Ureter (tissue), 1 donor: ENCODE measurements at places on chromosomes 5 and 9. TPM values are rescaled to one million over a fixed set of nuclear protein-coding genes. Genes with fewer than 3 reads are reported as not detected.

The ADGRV1 gene
- 4.7 TPM for total RNA-seq

DNA sequence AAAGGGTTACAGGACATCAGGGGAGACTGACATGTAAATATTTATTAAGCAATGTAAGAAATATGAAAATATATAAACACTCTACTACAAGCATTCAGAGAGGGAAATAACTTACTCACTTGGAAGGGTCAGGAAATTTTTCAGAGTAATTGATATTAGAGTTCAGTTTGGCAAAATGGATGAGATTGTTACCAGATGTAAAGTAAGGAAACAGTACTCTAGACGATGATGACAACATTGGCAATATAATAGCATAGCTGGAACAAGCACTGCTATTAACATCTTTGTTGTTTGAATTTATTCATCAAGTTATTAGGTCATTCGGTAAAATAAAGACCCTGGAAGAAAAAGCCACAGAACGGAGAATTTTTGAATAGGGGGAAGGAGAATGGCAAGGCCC lies 49.1 kb downstream of the GNA14 start:
- no peak for DNase-seq

The LCN1 gene
- not detected for total RNA-seq

- DNase-seq: no peak
These were observed 896.6 kb downstream of the TLE1 start for GRCh38 chr9:80792726-80793125.

DNA sequence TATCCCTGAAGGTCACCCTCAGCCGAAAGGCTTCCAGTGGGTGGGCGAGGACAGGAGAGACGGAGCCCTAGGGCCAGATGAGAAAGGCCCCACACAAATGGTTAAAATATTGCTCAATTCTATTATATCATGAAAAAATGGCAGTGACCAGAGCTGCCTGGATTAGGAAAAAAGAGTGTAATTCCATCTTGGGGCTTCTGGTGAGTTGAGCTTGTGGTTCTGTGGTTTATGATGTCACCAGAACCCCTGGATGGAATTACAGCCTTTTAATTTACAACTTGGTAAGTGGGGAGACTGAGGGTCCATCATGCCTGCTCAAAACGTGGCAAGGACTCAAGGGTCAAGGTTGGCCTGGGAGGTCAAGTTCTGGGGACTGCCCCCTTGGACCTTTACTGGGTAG lies 55.5 kb upstream of the STC2 start:
- DNase-seq: no peak

The FBLL1 gene
- total RNA-seq: 0.83 TPM

The OLFM1 gene
- 47.8 TPM for total RNA-seq

DNA sequence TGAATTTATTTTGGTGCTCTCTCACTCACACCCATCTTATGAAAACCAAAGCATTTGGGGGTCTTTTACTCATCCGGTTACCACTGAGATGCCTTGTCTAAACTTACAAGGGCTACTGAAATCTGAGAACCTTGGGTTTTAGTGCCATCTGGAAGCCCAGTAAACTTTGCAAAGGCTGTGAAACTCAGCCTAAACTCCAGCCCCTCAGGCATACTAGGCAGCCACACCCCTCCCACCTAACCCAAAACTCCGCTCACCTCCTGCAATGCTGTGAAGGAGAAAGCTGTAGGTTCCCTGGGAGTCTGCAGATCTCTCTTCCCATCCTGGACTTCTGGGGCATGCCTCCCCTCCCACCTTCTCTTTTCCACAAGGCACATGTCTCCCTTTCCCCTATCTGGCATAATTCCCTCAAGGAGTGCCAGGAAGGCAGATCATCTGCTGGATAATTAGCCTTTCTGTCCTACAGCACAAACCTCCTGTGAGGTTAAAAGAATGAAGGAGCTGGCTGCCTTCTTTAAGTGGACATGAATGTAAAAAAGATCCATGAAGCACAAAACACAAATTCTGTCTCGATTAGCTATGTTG lies 71.5 kb upstream of the ANXA1 start:
- DNase-seq: no peak

The NSG2 gene
- total RNA-seq: not detected

The MCTP1 gene
- total RNA-seq: 35.8 TPM

DNA sequence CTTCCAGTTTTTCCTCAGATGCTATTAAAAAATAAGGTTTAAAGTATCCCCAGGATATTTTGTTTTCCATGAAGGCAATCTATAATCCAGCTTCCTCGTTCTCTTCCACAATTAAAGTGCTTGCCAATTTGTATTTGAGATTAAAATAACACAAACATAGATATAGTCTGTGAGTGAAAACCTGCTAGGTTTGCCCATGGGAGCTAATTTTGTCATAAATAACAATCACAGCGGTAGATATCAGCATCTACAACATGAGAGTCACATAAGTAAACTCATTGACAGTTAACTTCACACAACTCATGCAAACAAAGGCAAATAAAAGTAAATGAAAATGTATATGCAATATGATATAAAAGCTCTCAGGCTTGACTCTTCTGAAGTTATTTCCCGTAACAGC lies 29.2 kb upstream of the RASGRF2 start:
- no peak for DNase-seq

DNA sequence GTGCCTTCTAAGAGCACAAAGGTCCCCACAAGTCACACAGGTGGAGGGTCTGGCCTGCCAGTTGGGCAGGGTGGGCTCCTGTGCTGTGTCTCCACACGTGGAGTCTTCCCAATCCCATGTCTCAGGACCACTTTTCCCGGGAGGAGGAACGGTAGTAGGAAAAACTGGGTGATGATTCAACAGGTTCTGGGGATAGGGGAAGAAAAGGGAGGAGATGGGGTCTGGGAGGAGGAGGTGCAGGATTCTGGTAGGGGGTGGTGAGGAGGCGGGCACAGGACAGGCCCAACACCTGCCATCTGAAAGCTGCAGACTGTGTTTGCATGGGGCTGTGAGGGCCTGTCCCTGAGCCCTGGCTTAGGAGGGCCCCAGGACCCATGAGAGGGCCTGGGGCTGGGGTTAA lies 215.2 kb downstream of the HSPA4 start:
- no peak for DNase-seq

GRCh38 chr9:133702798-133703590 lies 35.2 kb downstream of the SARDH start:
- DNase-seq: no peak

DNA sequence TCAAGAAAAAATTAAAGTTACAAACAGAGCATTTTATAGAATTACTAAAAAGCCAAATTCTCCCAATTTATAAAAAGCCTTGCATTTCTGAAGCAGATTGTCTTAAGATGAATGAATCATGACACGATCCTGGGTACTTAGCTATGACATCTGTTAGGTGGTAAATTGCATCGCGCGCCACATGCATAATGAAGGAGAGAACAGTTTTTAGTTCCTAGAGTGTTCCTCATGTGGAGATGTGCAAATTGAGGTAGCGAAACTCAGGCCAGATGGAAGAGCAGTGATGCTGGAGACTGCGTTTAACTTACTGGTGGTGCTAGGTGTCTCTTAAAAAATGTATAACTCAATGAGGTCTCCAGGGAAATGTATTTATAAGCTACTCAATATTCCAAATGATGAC lies 516.1 kb downstream of the EFNA5 start:
- DNase-seq: no peak

The SGCD gene
- total RNA-seq: 2.8 TPM

GRCh38 chr5:67248703-67249589 lies 52.3 kb upstream of the CD180 start:
- peak; percentile 78 for DNase-seq

DNA sequence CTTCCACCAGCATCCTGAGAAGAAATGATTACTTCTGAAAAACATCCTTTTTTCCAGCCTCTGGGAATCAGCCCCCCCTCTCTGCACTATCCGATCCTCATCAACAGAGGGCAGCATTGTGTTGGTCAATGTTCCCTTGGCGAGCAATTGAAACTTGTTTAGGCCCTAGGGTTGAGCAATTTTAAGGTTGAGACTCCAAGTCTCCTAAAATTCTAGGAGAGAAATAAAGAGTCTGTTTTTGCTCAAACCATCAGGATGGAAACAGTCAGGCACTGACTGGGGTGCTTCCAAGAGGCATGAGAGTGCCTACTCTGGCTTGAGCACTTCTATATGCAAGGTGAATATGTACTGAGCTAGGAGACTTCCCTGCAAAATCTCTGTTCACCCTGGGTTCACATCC lies 12.4 kb upstream of the CYFIP2 start:
- no peak for DNase-seq

The RPL35 gene
- total RNA-seq: 1,601 TPM

GRCh38 chr5:119943148-119943547 lies 313.8 kb downstream of the FAM170A start:
- no peak for DNase-seq

DNA sequence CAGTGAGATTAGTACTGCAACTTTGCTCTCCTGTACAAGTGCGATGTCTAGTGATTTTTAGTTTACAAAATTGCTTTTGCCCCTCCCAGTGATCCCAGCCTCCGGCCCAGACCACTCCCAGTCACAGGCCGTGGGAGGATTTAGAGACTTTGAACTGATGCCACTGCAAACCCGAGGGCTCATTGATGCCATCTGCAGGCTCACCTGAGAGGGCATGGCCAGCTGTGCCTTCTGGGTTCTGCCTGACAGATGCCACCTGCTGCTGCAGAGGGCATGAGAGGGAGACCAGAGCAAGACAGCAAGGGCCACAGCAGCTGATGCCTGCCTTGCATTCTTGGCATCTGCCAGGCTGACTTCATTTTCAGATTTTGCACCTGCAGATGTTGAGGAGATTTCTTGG lies 593.8 kb downstream of the CDK5RAP2 start:
- no peak for DNase-seq

GRCh38 chr9:30925635-30926034 lies 1458.8 kb upstream of the ACO1 start:
- DNase-seq: no peak

- DNase-seq: no peak
These were observed 41.7 kb upstream of the CLINT1 start for GRCh38 chr5:157900644-157901043.

- no peak for DNase-seq
These were observed 40.8 kb upstream of the SPATA31C2 start for GRCh38 chr9:88179062-88179521.

GRCh38 chr5:57862942-57863341 lies 380.3 kb upstream of the ACTBL2 start:
- DNase-seq: no peak

DNA sequence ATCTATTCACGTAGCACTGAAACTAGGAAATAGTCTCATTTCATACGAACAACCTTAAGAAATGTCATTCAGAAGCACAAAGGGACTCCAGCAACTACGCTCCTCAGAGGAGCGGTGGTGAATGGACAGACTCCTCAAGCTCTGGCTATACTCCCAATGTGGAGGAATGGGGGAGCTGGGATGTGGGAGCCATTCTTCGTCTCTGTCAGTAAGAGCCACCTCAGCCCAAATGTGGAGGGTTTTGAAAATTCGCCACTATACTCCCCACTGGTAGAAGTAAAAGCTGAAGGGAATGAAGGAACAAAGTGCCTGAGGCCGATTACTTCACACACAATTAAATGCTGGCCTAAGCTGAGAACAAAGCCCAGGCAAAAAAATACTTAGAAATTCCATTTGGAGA lies 96.3 kb downstream of the ADAMTS12 start:
- no peak for DNase-seq
